Body of pancreas (tissue), 4 donors: ENCODE measurements at places on chromosomes 5 and 9. TPM values are rescaled to one million over a fixed set of nuclear protein-coding genes. Genes with fewer than 3 reads are reported as not detected.

GRCh38 chr5:9335269-9335668 is 210.6 kb downstream of the SEMA5A start:
- H3K36me3 ChIP-seq, result no peaks in the 10 kb centered on the region
- H3K4me3 ChIP-seq, result no peak overlapping the region
- DNase-seq, result no peak
- H3K27me3 ChIP-seq, result no peaks in the 10 kb centered on the region
- H3K4me1 ChIP-seq, result no peaks in the 10 kb centered on the region

Gene SPATA31E1
- total RNA-seq, result not detected

GRCh38 chr5:108686676-108687075 is 61.0 kb upstream of the FER start:
- H3K4me1 ChIP-seq, result peaks cover under 1% of the 10 kb centered on the region
- H3K27me3 ChIP-seq, result no peaks in the 10 kb centered on the region
- no peaks in the 10 kb centered on the region for H3K36me3 ChIP-seq
- no peak overlapping the region for H3K27ac ChIP-seq
- no peak for DNase-seq

DNA sequence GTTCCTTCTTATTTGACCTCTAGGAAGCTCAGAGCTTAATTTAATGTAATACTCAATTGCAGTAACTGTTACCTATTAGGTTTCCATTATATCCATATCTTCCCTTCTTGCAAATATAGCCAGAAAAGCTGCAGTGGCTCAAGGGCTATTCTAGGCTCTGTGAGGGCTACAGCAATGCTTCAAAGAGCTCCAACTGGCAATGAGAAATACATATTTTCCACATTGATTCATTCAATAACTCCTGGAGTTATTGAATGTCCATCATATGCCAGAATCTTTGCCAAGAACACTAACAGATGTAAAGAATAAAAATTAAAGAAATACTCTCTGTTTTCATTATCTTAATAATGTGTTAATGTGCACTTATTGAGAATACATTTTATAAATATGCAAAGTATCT is 396.9 kb upstream of the PAPPA start:
- DNase-seq, result no peak
- H3K27ac ChIP-seq, result no peak overlapping the region
- H3K27me3 ChIP-seq, result no peaks in the 10 kb centered on the region
- no peak overlapping the region for H3K4me3 ChIP-seq
- H3K36me3 ChIP-seq, result no peaks in the 10 kb centered on the region

Gene PCSK1
- total RNA-seq, result 7.9 TPM

- no peak overlapping the region for H3K27ac ChIP-seq
- H3K4me3 ChIP-seq, result no peak overlapping the region
- H3K27me3 ChIP-seq, result no peaks in the 10 kb centered on the region
- H3K36me3 ChIP-seq, result no peaks in the 10 kb centered on the region
- no peak for DNase-seq
Measured at GRCh38 chr5:10021248-10021647, 228.4 kb downstream of the ATPSCKMT start.

DNA sequence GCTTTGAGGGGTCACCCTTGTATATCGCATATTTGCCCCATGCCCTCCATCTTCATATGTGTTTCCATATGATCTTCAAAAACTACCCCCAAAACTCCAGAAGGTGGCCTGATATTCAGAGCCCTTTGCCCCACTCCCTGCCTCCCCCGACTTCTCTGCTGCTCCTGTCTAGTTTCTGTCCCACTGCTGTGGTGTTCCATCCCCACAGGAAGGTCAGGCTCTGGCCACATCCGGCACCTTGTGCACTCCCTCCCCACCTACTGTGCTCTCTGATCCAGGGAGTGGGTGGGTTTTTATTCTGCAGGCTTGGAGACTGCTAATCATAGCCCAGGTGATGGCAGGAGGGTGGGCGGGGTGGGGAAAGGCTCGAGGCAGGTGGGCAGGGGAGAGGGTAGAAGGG is 52.4 kb downstream of the TMOD1 start:
- no peaks in the 10 kb centered on the region for H3K27me3 ChIP-seq
- no peak overlapping the region for H3K27ac ChIP-seq
- peaks cover 28% of the 10 kb centered on the region for H3K4me1 ChIP-seq

Gene RETREG1
- total RNA-seq, result 16.8 TPM

- no peaks in the 10 kb centered on the region for H3K36me3 ChIP-seq
- H3K27me3 ChIP-seq, result no peaks in the 10 kb centered on the region
- DNase-seq, result no peak
- H3K4me3 ChIP-seq, result no peak overlapping the region
Measured at GRCh38 chr9:113934167-113934828, 58.2 kb downstream of the ZNF618 start.

- H3K27me3 ChIP-seq, result no peaks in the 10 kb centered on the region
- no peak for DNase-seq
- no peak overlapping the region for H3K4me3 ChIP-seq
- H3K36me3 ChIP-seq, result no peaks in the 10 kb centered on the region
- H3K4me1 ChIP-seq, result no peaks in the 10 kb centered on the region
Measured at GRCh38 chr5:162444129-162444762, 376.7 kb downstream of the GABRG2 start.

- H3K4me3 ChIP-seq, result no peak overlapping the region
- peaks cover 76% of the 10 kb centered on the region for H3K4me1 ChIP-seq
- no peaks in the 10 kb centered on the region for H3K27me3 ChIP-seq
- no peak for DNase-seq
- peak overlapping the region; percentile 91 for H3K27ac ChIP-seq
- no peaks in the 10 kb centered on the region for H3K36me3 ChIP-seq
Measured at GRCh38 chr5:124742983-124743601, 3.3 kb downstream of the ZNF608 start.

- no peaks in the 10 kb centered on the region for H3K27me3 ChIP-seq
- no peak overlapping the region for H3K4me3 ChIP-seq
Measured at GRCh38 chr5:19853616-19854240, 134.3 kb downstream of the CDH18 start.

DNA sequence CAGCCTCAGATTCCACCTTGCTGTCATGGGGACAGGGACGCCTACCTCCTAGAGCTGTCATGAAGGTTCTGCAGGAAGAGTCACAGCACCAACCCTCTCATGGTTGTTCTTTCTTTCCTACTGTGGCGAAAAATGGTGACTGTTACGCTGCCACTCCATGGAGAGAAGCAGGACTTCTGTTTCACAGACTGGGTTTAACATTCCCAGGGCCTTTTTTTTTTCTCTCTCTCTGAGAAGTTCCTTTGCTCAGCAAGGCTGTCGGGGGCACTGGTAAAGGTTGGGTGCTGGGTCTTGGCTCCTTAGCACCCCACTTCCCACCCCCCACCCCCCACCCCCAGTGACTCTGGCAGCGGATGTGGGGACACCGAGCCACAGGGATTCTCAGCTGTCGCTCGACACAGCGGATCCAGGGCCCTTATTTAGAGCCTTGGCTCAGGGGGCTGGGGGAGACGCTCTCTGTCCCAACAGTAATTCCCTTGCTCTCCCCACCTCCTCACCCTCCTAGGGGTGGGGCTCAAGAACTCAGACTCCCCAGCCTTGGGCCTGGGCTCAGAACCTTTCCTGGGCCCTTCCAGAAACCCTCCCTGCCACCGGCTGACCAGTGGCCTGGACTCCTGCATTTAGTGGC is 34.4 kb downstream of the DUSP1 start:
- H3K27ac ChIP-seq, result no peak overlapping the region
- no peaks in the 10 kb centered on the region for H3K36me3 ChIP-seq
- H3K4me1 ChIP-seq, result peaks cover 25% of the 10 kb centered on the region
- no peak for DNase-seq
- no peak overlapping the region for H3K4me3 ChIP-seq
- no peaks in the 10 kb centered on the region for H3K27me3 ChIP-seq

GRCh38 chr9:136093995-136094881 is 851 bp downstream of the NACC2 start:
- H3K36me3 ChIP-seq, result no peaks in the 10 kb centered on the region
- peaks cover 62% of the 10 kb centered on the region for H3K4me1 ChIP-seq
- H3K4me3 ChIP-seq, result peak overlapping the region; percentile 85
- peak overlapping the region; percentile 52 for H3K27ac ChIP-seq

Gene ARSI
- 0.26 TPM for total RNA-seq

Gene NSD1
- total RNA-seq, result 29.8 TPM

Gene ADAMTSL2
- total RNA-seq, result 4.2 TPM

DNA sequence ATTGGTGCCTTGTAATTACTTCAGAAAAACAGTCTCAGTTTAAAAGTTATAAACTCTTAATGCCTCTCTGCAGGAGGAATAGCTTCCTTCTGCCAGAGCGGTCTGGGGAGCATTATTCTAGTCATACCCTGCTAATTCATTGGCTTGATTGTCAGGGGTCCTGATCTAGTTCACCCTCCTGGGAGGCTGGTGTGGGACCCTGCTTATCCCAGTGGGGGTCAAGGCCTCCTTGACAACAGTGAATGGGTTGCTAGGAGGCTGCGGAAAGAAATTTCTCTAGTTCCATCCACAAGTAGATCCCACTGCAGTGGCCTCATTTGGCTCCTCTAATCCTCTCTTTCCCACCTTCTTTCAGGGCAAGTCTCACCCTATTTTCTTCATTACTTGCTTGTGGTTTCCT is 105.7 kb downstream of the TMC1 start:
- H3K4me1 ChIP-seq, result no peaks in the 10 kb centered on the region
- no peaks in the 10 kb centered on the region for H3K36me3 ChIP-seq
- DNase-seq, result no peak
- no peaks in the 10 kb centered on the region for H3K27me3 ChIP-seq
- no peak overlapping the region for H3K27ac ChIP-seq

- no peak for DNase-seq
- no peaks in the 10 kb centered on the region for H3K36me3 ChIP-seq
- H3K4me3 ChIP-seq, result no peak overlapping the region
- no peaks in the 10 kb centered on the region for H3K27me3 ChIP-seq
Measured at GRCh38 chr5:59103303-59103702, 520.4 kb downstream of the RAB3C start.

GRCh38 chr9:106875529-106875928 is 12.6 kb downstream of the ZNF462 start:
- no peaks in the 10 kb centered on the region for H3K36me3 ChIP-seq
- no peaks in the 10 kb centered on the region for H3K27me3 ChIP-seq
- no peak for DNase-seq
- no peak overlapping the region for H3K4me3 ChIP-seq

GRCh38 chr5:172144291-172144815 is 43.7 kb downstream of the STK10 start:
- peaks cover 15% of the 10 kb centered on the region for H3K4me1 ChIP-seq
- H3K36me3 ChIP-seq, result no peaks in the 10 kb centered on the region
- H3K4me3 ChIP-seq, result no peak overlapping the region
- H3K27me3 ChIP-seq, result no peaks in the 10 kb centered on the region

Gene STPG3
- not detected for total RNA-seq

Gene INSL4
- total RNA-seq, result not detected

GRCh38 chr5:122429545-122430318 is 117.7 kb downstream of the SNCAIP start:
- H3K4me1 ChIP-seq, result no peaks in the 10 kb centered on the region
- no peaks in the 10 kb centered on the region for H3K27me3 ChIP-seq
- DNase-seq, result no peak
- no peaks in the 10 kb centered on the region for H3K36me3 ChIP-seq

Gene SH3TC2
- total RNA-seq, result 8.6 TPM

DNA sequence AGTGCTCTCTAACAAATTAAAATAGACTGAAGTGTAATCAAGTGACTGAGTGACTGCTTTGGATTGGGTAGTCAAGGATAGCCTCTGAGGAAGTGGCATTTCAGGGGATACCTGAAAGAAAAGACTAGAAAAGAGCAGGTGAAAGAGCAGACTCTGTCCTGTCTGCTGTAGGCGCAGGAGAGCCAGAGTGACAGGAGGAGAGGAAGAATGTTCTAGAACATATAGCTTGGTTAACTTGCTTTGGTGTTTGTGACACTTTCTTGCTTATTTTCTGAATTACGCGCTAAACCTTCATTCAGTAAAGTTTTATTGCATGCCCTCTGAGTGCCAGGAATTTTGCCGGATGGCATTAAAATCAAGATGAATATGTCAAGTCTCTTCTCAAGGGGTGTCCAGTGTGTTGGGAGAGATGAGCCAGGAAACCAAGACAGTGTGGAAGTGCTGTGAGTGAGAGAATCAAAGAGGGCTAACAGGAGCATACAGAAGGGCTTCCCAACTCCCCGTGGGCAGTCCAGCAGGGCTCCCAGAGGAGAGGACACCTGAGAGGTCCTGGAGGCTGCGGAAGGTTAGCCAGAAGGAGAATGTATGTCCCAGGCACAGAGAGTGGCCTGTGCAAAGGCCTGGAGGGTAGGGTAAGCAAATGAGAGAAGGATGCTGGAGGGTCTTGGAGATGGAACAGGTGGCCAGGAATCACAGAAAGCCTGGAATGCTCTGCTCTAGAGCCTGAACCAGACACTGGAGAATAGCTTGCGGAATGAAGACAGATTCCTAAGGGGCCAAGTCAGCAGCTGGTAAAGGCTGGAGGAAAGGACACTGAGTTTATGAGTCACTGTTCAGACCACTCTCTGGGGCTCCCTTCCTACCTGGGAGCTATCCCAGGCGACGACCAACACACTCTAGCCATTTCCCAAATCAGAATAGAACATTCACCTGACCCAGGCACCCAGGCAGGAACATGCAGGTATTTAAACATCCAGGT is 59.3 kb downstream of the SLC22A5 start:
- H3K27ac ChIP-seq, result peak overlapping the region; percentile 86
- H3K36me3 ChIP-seq, result no peaks in the 10 kb centered on the region
- no peak for DNase-seq
- H3K4me3 ChIP-seq, result no peak overlapping the region

- no peak for DNase-seq
- H3K36me3 ChIP-seq, result no peaks in the 10 kb centered on the region
- no peaks in the 10 kb centered on the region for H3K4me1 ChIP-seq
- H3K27me3 ChIP-seq, result no peaks in the 10 kb centered on the region
Measured at GRCh38 chr9:130209422-130209821, 37.2 kb downstream of the NCS1 start.

DNA sequence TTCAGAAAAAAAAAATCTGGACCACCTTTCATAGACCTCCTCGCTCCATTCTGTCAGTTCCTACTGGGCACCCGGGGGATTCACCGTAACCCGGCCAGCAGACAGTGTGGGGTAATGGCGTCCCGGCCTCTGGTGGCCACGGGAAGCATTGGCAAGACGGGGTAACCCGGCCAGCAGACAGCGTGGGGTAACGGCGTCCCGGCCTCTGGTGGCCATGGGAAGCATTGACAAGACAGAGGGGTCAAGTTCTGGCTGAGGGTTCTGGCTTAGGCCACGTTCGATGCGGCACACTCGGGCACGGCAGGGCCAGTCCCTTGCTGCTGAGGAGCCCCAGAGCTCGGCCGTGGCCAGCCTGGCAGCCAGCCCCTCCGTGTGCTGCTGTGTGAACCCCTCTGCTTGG is 116.2 kb upstream of the RAPGEF1 start:
- H3K4me3 ChIP-seq, result no peak overlapping the region
- no peaks in the 10 kb centered on the region for H3K4me1 ChIP-seq
- no peaks in the 10 kb centered on the region for H3K27me3 ChIP-seq
- H3K27ac ChIP-seq, result no peak overlapping the region

GRCh38 chr5:1544294-1544961 is 20.7 kb upstream of the LPCAT1 start:
- no peaks in the 10 kb centered on the region for H3K27me3 ChIP-seq
- H3K27ac ChIP-seq, result no peak overlapping the region
- no peak overlapping the region for H3K4me3 ChIP-seq
- no peaks in the 10 kb centered on the region for H3K36me3 ChIP-seq
- H3K4me1 ChIP-seq, result no peaks in the 10 kb centered on the region

- no peaks in the 10 kb centered on the region for H3K36me3 ChIP-seq
- DNase-seq, result no peak
- no peaks in the 10 kb centered on the region for H3K27me3 ChIP-seq
- no peak overlapping the region for H3K4me3 ChIP-seq
- peaks cover 25% of the 10 kb centered on the region for H3K4me1 ChIP-seq
Measured at GRCh38 chr5:17216974-17217492, 398 bp upstream of the BASP1 start.

Gene HOMER1
- total RNA-seq, result 1.6 TPM
